Cardiac muscle cell (in vitro differentiated cells and primary cell): ENCODE measurements at places on chromosomes 13 and 19.

DNA sequence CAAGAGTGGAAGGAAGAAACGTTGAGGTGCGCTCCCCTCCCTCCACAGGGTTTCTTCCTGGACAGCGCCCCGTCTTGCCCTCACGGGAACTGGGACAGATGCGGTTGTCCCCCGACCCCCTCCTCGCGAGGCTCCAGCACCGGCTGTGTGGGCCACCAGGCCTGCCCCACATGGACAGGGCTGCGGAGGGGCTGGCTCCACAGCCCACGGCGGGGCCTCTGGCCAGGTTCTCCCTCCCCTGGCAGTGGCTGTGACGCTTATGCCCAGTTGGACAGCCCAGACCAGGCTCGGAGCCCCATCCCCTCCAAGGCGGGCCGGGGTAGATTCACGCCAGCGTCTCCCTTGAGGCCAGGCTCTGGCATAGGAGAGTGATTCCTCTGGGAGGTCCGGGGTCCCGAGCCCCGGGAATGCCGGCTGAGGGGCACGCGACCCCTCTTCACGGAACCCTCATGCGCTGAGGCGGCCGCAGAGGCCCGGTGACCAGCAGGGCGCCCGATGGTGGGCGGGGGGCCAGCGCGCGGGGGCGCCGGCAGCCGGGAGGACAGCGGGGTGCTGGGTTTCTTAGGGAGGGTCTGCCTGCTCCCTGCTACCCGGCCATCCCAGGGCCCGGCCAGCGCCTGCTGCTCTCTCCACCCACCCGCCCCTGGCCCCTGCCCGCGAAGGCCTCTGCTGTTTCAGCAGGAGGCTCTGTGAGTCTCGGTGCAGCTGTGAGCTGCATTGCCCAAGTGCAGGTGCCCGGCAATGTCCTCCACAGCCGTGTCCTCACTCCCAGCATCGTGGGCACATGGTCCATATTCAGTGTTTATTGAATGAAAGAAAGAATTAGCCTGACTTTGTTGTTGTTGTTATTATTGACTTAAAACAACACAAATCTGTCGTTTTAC lies 20.3 kb upstream of the GAS6 start:
- DNase-seq = no peak

DNA sequence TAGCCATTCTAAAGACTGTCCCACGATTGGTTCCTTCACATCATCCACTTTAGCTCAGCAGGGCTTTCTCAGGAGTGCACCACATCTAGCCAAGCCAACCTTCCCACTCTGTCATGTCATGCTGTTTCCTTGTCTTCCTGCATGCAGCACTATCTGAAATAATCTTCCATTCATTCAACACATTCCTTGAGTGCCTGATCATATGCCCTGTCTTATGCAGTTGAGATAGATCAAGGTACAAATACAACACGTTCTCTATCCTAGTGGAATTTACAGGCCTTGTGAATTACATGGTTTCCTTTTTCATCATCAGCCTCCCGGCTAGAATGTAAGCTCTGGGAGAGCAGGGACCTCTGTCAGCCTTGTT lies 6.8 kb upstream of the MRPS31 start:
- no peak overlapping the region for H3K27ac ChIP-seq
- no peaks in the 10 kb centered on the region for H3K27me3 ChIP-seq
- H3K4me3 ChIP-seq = no peak overlapping the region
- no peaks in the 10 kb centered on the region for H3K36me3 ChIP-seq
- no peak for DNase-seq

DNA sequence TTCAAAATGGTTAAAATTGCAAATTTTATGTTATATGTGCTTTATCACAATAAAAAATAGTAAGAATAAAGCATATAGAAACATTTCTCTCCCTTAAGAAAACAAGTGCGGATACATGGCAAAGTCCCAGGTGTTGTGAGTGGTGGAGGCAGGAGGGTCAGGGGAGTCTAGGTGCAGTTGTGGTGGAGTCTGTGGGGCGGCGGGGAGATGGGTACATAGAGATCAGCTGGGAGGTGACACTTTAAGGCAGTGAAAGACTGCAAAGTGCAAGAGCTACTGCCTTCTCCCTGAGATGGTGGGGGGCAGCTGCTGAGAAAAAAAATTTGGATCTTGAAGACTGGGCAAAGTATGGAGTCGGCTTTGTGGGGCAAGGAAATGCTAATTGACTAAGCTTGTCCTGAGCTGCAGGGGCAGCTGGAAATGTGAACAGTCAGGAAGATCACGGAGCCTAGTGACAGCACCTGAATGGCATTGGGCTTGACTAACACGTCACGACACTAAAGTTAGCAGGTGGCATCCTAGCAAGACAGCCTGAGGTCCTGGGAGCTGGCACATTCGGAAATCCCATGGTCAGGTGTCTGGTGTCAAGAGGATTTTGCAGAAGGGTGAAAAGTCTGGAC lies 72.9 kb upstream of the IRS2 start:
- H3K27ac ChIP-seq = no peak overlapping the region
- no peak for DNase-seq
- no peaks in the 10 kb centered on the region for H3K4me1 ChIP-seq
- H3K36me3 ChIP-seq = no peaks in the 10 kb centered on the region
- H3K27me3 ChIP-seq = no peaks in the 10 kb centered on the region

DNA sequence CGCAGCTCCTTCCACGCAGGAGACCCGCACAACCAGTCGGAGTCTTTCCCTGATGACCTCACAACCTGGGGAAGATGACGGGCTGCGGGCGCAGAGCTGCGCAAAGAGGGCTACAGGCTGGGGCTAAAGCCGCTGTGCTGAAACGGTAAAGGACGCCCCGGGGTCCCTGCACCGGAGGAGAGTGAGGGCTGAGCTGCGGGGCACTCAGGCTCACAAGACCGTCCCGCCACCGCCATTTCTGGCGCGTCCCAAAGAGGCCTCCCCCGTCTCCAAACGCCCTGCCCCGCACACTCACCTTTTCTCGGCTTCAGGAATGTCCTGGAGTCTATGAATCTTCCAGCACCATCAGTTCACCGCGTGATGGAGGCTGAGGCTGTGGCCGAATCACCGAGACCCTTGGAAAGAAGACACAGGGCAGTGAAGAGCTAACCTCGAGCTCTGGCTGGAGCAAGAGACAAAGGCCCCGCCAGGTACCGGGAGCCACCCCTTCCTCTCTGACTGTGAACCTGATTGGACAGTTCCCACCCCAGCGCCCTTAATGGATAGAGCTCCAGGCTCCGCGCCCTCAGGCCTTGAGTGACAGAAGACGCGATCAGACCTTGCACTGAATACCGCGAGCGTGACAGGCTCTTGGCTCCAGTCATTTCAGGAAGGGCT lies 41.8 kb upstream of the ZNF429 start:
- DNase-seq = peak; percentile 92
- H3K4me1 ChIP-seq = no peaks in the 10 kb centered on the region
- no peaks in the 10 kb centered on the region for H3K36me3 ChIP-seq
- peak overlapping the region; percentile 66 for H3K4me3 ChIP-seq
- H3K27me3 ChIP-seq = no peaks in the 10 kb centered on the region

- H3K4me1 ChIP-seq = no peaks in the 10 kb centered on the region
- no peak overlapping the region for H3K4me3 ChIP-seq
- no peak overlapping the region for H3K27ac ChIP-seq
- H3K27me3 ChIP-seq = no peaks in the 10 kb centered on the region
These were observed 6.6 kb upstream of the IFI30 start for GRCh38 chr19:18167011-18167410.

GRCh38 chr13:19961489-19961888 lies 3.0 kb downstream of the ZMYM2 start:
- peaks cover 27% of the 10 kb centered on the region for H3K36me3 ChIP-seq
- no peak for DNase-seq
- no peak overlapping the region for H3K27ac ChIP-seq
